ENCODE measurements at places on chromosomes 2 and 18. TPM values are rescaled to one million over a fixed set of nuclear protein-coding genes. Genes with fewer than 3 reads are reported as not detected.
A peak's percentile ranks its signal among the peaks of the same experiment; 100 is the strongest.

DNA sequence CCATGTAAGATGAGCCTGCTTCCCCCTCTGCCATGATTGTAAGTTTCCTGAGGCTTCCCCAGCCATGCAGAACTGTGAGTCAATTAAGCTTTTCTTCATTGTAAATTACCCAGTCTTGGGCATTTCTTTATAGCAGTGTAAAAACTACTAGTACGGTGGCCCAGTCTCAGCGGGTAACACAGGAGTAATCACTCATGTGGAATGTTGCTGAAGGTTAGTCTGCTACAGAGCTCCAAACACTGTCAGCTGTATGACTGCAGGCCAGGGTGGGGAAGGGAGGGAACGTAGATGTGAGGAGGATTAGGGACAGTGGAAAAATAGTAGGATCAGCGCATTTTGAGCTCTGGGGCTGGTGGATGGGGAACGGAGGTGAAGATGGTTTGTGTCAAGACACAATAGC lies 711.2 kb upstream of the SOX11 start:
- DNase-seq: no peak

Gene CYTIP
- total RNA-seq: not detected

DNA sequence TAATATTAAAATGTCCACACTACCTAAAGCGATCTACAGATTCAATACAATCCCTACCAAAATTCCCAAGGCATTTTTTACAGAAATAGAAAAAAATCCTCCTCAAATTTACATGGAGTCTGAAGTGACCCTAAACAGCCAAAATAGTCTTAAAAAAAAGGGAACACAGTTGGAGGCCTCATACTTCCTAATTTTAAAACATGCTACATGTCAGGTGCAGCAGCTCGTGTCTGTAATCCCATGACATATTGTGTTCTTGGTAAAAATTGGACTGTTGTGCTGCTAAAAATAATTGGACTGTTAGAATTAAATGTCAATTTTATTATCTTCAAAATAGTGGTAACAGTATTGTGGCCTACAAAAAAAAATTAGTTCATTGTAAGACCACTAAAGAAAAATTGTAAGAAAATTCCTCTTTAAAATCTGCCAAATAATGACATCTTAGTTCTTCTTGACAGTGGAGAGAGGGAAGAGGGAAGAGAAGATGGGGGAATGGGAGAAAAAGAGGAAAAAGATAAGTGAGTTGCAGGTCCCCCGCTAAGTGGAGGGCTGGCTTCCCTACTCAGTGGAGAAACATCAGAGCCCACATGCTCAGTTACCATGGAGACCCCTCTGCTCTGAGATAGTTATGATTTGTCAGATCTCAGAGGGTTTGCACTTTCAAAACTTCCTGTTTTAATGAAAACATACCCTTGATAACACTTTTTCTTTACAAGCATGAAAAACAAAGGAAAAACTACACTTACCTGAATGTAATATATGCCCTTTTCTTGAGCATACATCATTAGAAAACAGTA lies 46.5 kb downstream of the UNC50 start:
- DNase-seq: peak; percentile 81

- no peak for DNase-seq
Measured at GRCh38 chr2:118055512-118056164, 32.6 kb upstream of the INSIG2 start.

GRCh38 chr18:30957066-30957465 lies 85.5 kb downstream of the DSC3 start:
- DNase-seq: no peak

DNA sequence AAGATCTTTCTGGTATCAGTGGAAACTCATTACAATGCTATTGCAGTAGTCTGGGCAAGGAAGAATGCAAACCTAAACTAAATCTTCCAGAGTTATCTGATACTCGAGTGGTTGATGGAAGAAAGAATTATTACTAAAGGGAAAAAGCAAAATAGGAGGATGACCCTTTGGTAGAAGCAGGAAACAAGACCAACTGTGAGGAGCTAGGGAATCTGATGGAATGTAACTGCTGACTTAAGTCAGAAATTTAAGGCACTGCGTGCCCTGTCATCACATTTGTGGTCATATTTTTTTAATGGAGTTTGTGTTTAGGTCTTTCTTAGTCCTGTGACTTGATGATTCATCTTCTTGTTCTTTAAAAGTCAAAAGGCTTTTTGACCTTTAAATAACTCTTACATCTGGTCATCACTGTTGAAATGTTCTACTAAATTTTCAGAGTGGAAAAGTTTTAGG lies 36.5 kb upstream of the ARMC9 start:
- peak; percentile 89 for DNase-seq

Gene MAP3K19
- total RNA-seq: not detected

Gene CNDP2
- total RNA-seq: 50.3 TPM

DNA sequence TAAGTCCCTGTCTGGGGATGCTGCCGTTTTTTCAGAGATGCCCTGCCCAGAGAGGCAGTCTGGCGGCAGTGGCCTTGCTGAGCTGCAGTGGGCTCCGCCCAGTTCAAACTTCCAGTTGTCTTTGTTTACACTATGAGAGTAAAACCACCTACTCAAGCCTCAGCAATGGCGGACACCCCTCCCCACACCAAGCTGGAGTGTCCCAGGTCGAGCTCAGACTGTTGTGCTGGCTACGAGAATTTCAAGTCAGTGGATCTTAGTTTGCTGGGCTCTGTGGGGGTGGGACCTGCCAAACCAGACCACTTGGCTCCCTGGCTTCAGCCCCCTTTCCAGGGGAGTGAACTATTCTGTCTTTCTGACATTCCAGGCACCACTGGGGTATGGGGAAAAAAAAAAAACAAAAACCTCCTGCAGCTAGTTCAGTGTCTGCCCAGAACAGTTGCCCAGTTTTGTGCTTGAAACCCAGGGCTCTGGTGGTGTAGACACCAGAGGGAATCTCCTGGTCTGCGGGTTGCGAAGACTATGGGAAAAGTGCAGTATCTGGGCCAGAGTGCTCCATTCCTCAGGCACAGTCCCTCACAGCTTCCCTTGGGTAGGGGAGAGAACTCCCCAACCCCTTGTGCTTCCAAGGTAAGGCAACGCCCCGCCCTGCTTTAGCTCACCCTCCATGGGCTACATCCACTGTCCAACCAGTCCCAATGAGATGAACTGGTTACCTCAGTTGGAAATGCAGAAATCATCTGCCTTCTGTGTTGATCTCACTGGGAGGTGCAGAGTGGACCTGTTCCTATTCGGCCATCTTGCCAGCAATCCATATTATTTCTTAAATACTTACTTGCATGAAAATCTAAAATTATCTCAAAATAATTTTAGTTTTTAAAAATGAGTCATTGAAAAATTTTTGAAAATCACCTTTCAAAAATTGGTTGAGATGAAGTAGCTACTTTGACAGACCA lies 338.0 kb downstream of the OSR1 start:
- no peak for DNase-seq

DNA sequence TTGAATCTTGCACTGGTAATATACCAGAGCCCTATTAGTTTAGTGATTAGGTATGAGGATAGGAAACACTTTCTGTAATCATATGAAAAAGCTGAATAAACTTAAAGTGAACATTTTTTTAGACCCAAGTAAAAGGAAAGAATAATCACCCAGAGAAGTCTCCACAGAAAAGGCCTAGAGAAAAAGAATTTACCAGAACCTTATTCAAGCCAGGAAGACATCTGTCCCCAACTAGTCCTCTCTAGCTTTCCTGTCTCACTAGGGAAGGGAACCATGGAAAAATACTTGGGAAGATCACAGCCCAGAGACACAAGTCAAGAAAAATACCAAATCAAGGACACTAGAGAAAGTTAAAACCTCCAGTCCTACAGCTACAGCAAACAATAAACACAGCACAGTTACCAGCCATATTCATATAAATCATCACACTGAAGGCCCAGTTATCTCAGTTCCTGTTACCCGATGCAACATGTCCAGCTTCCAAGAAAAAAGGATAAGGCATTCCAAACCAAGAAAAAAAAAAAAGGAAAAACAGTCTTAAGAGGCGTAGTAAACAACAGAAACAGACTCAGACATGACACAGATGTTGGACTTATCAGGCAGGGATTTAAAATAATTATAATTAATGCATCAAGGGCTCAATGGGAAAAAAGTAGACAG lies 461.5 kb downstream of the IRS1 start:
- DNase-seq: no peak
